Central memory CD8-positive, alpha-beta T cell (primary cell): ENCODE measurements at places on chromosomes 12 and 14.

- no peak for DNase-seq
These were observed 536.8 kb upstream of the ATP2B1 start for GRCh38 chr12:90245391-90245790.

GRCh38 chr14:24013654-24014514 lies 25.2 kb downstream of the DHRS4L2 start:
- DNase-seq, result peak; percentile 54

DNA sequence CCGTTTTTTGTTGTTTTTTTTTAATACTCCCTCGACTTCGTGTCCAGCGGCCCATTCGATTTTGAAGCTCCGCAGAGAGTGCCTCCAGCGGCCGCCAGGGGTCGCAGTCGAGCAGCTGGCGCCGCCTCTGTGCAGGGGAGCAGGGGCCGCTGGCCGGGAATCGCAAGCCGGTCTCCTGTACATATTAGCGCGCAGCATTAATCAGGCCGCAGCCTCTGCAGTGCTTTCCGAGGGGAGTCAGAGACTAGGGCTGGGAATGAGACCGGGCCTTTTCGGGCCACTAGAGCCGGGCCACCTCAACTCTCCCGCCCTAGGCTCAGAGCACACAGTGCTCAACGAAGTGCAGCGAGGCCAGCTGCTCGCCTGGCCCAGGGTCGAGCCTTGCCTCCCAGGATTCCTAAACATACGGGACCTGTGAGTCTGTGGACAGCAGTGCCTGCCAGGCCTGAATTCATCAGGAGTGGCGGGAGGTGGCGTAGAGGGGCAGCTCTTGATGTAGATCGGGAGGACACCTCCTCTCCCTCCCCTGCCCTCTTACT lies 81.8 kb downstream of the EMP1 start:
- DNase-seq, result peak; percentile 28

GRCh38 chr14:54734966-54735365 lies 167.7 kb downstream of the GCH1 start:
- DNase-seq, result no peak

DNA sequence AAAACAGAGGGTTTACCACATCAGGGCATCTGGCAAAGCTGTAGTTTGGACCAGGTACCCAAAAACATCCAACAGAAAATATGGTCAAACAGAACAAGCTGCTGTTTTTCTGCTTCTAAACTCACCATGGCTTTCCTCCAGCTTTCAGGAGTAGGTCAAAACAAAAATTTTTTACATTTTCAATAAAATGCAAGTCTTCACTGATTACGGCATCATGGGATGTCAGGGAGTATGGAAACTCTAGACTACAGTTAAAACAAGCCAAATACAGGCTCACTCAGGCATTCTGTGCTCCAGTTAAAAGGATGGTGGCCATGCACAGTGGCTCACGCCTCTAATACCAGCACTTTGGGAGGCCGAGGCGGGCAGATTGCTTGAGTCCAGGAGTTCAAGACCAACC lies 47.1 kb upstream of the PSMA6 start:
- DNase-seq, result no peak

GRCh38 chr12:168763-169525 lies 45.0 kb downstream of the SLC6A12 start:
- no peak for DNase-seq

DNA sequence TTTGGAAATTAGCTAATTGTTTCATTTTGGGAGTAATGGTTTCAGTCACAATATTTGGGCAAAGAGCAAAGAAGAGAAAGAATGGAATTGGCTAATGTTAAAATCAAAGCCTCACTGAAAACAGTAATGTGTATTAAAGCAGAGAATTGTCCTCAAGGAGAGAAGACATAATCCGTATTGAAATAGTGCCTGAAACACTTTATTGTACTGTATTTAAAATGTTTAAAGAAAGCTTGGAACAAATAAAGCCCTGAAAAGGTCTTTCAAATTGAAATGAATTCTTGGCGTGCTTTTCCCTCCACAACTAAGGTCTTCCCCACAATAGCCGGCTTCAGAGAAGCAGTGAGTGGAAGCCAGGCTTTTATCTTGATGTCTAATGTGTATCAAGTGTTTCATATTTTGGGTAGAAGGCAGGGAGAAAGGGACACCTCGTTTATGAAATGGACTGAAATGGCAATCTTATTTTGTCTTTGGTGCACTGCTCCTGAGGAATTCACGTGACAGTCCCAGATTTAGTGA lies 212.9 kb upstream of the CRY1 start:
- no peak for DNase-seq

DNA sequence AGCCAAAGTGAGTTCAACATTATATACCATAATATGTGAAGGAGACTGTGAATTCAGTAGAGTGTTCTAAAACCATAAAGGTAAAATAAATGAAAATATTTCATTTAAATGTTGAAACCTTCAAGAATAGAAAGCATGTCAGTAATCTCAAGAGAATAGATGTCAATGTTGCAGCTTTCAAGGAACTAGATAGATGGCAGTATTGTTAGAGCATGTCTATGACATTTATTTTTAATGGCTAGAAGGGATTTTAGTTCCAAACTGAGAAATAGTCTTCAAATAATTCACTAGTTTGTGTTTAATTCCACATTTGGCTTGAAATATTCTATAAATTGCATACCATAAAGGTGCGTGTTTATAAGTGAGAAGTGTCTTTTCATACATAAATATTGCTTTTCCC lies 326.5 kb downstream of the FLRT2 start:
- DNase-seq, result no peak

DNA sequence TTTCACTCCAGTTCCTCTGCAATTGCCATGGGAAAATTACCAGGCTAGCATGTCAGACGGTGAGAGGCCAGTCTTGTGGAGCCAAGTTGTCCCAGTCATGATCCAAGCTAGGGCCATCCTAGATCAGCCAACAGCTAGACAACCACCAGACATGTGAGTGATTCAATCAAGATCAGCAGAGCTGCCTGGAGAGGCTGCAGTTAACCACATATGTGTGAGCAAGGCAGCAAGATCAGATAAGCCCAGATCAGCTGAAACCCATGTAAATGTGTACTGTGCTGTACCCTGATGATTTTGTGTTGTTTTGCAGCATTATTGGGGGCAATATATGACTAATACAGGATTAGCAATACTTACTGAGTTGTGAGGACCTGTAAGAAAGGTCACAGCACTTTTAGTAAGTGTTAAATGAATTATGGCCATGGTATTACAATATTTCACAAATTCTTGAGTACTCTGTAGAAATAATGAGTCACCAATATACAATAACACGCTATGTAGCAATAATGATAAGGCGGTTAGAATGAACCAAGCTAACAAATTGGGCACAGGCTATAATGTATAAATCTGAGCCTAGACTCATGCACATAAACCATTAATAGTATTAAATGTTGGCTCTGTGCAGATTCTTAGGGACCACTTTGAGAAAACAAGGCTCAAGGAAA lies 91.4 kb downstream of the SUDS3 start:
- no peak for DNase-seq
